ENCODE measurements at places on chromosomes 11 and 22. TPM values are rescaled to one million over a fixed set of nuclear protein-coding genes. Genes with fewer than 3 reads are reported as not detected.
A peak's percentile ranks its signal among the peaks of the same experiment; 100 is the strongest.

Gene PNPLA5
- total RNA-seq = not detected

DNA sequence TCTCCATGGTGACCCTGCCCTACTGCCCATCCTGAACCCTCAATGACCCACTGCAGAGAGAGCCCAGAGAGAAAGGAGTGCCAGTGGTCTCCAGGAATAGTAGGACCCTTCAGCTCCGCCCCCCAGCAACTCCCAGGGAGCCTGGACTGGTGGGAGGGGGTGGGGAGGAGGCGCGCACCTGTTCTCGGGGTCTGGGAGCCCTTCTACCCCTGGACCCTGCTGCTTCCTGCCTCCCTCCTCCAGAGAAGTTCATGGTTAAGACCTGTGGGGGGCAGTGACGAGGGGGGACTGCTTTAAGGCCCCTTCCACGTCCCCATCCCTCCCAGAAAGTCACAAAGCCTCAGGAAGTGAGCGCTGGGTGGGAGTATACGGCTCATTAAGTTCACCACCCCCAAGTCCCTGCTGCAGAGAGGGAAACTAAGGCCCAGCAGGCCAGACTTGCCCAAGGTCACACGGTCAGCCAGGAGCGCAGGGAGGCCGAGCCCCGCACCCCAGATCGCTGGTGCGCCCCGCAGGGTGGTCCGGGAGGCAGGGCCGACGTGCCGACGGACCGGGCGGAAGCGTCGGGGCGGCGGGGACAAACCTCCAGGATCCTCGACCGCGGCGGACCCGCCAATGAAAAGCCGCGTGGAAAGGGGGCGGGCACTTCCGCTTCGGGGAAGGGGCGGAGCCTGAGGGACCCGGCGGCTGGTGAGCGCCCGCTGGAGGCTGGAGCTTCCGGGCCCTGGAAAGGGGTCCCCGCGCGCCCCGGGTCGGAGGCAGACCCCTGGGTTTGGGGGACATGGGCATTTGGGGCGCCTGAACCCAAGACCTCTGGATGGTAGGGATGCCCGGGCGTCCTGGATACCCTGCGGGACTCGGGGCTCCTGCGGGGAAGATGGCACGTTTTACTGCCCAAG lies at the start of the genes NUDT22 and TRPT1:
NUDT22 (plus strand) TSS at position 667 of the 899 bp plus-strand sequence. CDS start 379 bp downstream, outside the sequence.
TRPT1 (minus strand) TSS at position 579 of the 899 bp plus-strand sequence; CDS start at position 253, 326 bp downstream.
- peak within 1 kb of the TSS; percentile 97 for H3K4me3 ChIP-seq
- peaks cover 45% of the 10 kb centered on the region for H3K36me3 ChIP-seq
- DNase-seq = peak; percentile 98
- peaks cover 73% of the 10 kb centered on the region for H3K4me1 ChIP-seq
- peak within 1 kb of the TSS; percentile 94 for H3K27ac ChIP-seq

Gene BBS1
- total RNA-seq = 40.8 TPM

GRCh38 chr11:69394234-69394868 lies 87.1 kb upstream of the LINC01488 start:
- peak; percentile 51 for DNase-seq
- no peaks in the 10 kb centered on the region for H3K27me3 ChIP-seq
- no peaks in the 10 kb centered on the region for H3K36me3 ChIP-seq
- no peak overlapping the region for H3K4me3 ChIP-seq

GRCh38 chr22:23857606-23858483 lies at the start of gene SLC2A11:
TSS of gene SLC2A11 (plus strand) at chr22:23857875. CDS start at chr22:23858000, 125 bp downstream.
- no peaks in the 10 kb centered on the region for H3K36me3 ChIP-seq
- DNase-seq = peak; percentile 99
- peak within 1 kb of the TSS; percentile 50 for H3K4me3 ChIP-seq
- H3K4me1 ChIP-seq = peaks cover 28% of the 10 kb centered on the region
- H3K27ac ChIP-seq = peak within 1 kb of the TSS; percentile 94

DNA sequence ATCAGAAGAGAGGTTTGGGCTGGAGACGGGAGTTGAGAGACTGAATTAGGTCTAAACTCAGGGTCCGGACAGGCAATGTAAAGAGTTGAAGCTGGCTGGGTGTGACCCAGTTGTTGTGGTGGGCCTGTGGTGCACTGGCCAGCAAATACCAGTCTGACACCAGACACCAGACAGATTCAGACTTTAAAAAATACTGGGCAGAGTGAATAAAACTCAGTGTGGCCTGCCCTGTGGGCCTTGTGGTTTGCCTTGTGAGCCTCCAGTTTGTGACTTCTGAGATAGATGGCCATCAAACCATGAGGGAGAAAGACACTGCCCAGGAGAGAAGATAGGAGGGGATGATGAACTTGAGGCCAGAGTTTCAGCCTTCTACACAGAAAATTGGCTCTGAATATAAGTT lies 25.8 kb downstream of the RCN1 start:
- H3K4me1 ChIP-seq = no peaks in the 10 kb centered on the region
- H3K27me3 ChIP-seq = no peaks in the 10 kb centered on the region
- H3K4me3 ChIP-seq = no peak overlapping the region
- H3K27ac ChIP-seq = no peak overlapping the region
- no peak for DNase-seq
